ENCODE measurements at places on chromosomes 7 and 10.

- no peak for DNase-seq
Measured at GRCh38 chr10:54961040-54961439, 160.0 kb upstream of the PCDH15 start.

- no peak for DNase-seq
Measured at GRCh38 chr10:31070025-31070424, 38.4 kb upstream of the ZNF438 start.

DNA sequence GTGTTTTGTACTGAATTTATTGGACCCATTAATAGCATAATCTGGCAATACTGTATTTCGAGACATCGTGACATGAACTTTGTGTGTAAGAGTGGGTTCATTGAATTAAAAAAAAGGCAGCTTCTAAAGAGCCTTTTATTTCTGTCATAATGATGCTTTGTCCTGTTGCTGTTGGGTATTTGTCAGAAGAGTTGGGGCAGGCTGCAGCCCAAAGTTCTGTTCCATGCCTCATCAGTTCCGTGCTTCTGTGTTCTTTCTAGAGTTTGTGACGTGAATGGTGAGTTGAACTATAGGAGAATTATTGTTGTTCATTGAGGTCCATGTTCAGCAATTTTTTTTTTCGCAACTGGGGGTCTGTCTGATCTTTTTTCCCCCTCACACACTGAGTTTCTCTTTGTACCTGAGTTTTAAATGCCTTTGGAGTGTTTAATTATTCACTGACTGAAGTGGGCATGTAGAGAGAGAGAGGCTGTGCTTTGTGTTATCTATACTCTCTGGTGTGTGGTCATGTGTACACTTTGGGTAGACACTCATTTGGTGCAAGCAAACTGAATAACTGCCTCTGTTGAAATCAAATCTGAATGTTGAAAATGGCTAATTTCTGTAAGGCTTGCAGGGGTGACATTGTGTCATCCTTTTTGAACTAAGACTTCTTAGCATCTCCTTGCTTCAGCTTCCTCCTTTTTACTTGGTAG is 69.8 kb downstream of the ADD3 start:
- no peak for DNase-seq

DNA sequence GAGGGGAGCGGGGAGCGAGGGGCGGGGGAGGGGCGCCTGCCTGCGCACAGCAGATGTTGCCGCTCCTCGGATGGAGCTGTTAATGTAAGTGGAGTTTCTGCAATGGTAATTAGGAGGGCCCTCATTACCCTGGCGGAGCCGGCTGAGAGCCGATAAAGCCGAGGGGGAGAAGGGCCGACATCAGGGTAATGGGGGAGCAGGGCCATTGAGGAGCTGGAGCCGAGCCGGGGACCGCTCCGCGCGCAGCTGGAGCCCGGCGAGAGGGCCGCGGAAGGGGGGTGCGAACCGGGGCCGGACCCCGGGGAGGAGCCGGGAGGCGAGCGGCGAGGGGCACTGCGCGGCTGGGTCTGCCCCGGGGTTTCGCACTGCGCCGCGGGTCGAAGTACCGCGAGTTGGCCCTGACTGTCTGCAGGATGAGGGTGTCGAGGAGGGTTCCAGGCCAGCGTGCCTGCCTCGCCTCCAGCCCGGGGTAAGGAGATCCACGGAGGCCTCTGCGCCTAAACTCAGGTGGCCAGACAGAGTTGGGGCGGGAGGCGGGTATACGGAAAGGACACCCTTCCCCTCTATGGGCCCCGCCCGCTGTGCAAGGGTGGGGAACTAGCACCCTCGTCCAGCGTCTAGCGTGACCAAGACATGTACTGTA is 55.0 kb upstream of the LBX1 start:
- DNase-seq = no peak

DNA sequence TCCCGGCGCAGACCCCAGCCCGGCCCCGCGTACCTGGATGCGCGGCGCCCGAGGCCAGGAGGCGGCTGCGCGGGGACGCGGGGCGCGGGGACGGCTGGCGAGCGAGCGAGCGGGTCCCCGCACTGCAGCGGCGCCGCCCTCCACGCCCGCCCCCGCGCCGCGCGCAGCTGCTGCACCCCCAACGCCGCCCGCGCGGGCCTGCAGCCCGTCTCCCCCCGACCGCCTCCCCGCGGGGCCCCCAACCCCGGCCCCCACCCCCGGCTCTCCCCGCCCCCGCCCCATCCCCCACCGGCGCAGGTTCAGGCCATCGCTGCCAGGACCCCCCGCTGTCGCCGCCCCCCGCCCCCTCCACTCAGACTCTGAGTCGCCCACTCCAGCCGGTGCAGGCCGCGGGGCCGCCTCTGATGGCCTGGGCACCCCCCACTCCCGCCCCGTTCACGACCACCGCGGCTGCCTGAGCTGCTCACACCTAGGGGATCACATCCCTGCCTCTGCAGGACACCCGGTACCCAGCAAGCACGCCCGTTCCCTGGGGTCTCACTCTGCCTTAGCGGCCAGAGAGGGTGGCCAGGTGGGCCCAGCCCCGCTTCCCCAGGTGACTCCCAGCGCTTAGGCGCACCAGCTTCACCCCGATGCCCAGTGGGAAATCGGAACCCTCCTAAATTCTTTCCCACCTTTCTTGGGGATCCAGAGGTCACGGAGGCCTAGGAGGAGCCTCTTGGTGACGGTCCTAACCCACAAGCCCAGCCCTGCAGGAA is 13.9 kb upstream of the DNAAF5 start:
- DNase-seq = no peak

DNA sequence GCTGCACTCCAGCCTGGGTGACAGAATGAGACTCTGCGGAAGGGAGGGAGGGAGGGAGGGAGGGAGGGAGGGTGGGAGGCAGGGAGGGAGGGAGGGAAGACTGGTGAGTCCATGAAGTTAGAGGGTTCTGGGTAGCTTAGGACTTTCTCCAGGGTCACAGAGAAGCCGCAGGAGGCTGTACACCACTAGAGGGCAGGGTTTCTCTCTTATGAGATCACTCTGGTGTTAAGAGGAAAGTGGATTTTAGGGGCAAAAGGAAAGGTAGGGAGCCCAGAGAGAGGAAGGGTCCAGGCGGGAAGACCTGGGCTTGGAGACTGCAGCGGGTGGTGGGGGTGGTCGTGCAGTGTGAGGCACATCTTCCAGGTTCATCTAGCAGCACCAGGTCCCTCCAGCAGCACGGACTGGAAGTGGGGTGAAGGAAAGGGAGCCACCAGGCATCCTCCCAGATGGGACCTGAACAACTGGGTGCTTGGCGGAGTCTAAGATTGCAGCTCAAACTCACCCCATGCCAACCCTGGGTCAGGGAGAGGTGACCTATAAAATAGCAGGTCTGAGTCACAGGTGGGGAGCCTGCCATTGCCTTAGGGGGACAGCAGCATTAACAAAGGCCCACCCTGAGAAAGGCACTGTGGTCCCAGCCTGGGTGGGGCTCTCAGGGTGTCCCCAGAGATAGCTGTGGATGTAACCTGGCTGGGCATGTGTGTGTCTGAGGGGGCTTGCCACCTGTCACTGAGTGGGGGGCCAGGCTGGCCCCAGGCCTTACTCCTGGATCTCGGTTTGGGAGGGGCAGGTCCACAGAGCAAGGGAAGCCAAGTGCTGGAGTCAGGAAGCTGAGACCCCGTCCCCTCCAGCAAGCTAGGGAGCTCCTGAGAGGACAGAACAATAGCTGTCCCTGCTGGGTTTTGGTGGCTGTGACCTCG is 48.5 kb upstream of the SLC29A3 start:
- DNase-seq = peak; percentile 16

GRCh38 chr7:93364806-93365205 is 132.6 kb downstream of the VPS50 start:
- no peak for DNase-seq

- DNase-seq = no peak
Measured at GRCh38 chr7:147513451-147513850, 1077.1 kb upstream of the C7orf33 start.

- DNase-seq = no peak
Measured at GRCh38 chr7:31782411-31782991, 95.5 kb downstream of the PPP1R17 start.

DNA sequence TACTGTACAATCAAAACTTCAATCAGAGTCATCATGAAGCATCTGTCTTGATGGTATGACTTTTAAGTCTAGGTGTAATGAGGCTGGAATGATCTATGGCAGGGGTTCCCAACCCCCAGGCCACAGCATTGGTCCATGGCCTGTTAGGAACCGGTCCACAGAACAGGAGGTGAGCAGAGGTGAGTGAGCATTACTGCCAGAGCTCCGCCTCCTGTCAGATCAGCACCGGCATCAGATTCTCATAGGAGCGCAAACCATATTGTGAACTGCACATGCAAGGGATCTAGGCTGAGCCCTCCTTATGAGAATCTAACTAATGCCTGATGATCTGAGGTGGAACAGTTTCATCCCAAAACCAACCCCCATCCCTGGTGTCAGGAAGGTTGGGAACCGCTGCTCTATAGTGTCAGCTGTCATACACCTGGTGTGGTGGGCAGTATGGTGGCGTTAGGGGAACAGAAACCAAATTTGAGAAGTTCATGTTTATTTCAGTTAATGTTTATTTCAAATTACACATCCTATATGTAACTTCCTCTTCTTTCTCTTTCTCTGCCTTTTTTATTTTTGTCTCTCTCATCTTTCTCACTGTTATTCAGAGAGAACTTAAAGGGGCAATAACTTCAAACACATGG is 432.6 kb downstream of the TNS3 start:
- DNase-seq = no peak

- DNase-seq = no peak
Measured at GRCh38 chr10:123134343-123134914, 1.3 kb upstream of the HMX3 start.

DNA sequence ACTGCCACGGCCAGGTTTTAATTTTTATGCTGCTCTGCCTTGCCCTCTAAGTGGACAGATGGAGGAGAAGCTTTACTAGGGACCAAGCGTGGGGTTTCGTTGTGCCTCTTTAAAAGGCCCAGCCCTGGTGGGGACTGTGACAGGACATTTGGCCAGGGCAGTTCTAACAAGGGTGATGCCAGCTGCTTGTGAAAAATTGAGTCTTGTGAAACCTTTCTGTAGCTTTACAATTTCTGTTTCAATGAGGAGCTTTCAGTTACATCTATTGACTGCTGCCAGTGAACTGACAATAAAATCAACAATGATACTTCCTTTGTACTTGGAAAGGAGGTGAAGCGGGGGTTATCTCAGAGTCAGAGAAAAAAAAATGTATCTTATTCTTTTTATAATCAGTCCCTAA is 233.1 kb upstream of the CSTF2T start:
- DNase-seq = no peak

DNA sequence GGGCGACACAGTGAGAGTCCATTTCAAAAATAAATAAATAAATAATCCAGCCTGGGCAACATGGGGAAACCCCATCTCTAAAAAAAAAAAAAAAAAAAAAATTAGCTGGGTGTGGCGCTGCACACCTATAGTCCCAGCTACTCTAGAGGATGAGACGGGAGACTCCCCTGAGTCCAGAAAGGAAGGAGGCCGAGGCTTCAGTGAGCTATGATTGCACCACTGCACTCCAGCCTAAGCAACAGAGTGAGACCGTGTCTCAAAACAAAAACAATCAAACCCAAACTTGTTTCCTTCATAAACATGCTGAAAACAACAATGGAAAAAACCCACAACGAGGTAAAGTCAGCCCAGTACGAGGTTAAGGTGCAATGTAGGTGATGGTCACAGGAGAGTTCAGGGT is 1.2 kb downstream of the COX19 start:
- no peak for DNase-seq

GRCh38 chr7:93011351-93012294 is 106.2 kb downstream of the SAMD9 start:
- DNase-seq = no peak

- no peak for DNase-seq
Measured at GRCh38 chr7:155677688-155678087, 33.2 kb downstream of the RBM33 start.

DNA sequence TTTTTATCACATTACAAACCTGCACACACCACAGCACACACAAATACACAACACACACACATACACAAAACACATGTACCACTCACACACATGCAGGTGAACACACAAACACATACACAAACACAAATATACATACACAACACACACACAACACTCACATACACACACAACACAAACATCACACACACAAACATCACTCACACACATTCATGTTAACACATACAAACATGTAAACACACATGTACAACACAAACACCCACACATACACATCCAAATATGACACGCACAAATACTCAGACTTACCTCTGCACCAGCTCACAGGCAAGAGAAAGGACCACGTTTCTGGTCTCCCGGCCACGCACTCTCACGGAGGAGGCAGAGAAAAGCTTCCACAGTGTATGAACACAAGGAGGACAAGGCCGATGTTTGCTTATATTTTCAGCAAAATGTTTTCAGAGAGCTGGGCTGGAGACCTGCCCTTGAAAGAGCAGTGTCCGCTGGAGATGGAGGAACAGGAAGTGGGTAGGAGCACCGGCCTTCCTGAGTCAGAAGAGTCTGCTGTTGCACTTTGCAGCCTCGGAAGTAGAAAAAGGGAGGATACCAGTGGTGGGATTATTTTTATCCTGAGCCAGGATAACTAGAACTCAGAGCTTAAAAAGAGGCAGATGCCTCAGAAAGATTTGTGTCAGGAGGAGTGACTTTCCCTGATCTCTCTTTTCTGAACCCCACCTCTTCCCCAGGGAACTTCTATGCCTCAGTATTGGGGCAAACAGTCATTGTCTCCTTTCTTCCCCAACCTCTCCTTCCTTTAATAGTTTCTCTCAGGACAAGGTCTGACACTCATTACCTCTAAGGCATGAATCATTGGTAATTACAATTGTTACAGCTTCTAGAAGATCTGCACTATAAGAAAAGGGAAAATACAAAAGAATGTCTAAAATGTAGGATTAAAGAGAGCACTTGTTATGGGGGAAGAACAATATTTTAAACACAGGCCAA is at the start of gene GIMAP6:
Gene GIMAP6, minus strand, starts transcription at position 520 of the 999 bp plus-strand sequence. CDS start 2,243 bp downstream, outside the sequence.
- DNase-seq = peak; percentile 42

GRCh38 chr7:116577320-116577871 is 52.6 kb downstream of the CAV1 start:
- no peak for DNase-seq

DNA sequence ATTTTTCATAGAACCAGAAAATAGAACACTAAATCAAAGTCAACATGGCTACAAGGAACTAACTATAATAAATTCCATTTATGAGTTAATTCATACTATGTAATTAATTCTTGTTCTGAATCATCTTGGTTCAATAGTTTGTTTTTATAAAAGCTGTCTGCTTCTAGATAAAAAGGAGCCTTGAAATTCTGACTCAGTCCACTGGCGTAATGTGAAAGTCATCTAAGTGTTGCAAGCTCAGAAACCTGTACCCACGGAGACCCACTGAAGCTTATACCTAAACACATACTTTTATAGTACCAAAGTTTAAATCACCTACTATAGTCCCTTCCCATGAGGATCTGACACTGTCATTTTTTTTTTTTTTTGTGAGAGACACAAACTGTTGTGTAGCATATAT is 489.4 kb downstream of the SEMA3D start:
- DNase-seq = no peak
